ENCODE measurements at places on chromosomes 5 and 9.

DNA sequence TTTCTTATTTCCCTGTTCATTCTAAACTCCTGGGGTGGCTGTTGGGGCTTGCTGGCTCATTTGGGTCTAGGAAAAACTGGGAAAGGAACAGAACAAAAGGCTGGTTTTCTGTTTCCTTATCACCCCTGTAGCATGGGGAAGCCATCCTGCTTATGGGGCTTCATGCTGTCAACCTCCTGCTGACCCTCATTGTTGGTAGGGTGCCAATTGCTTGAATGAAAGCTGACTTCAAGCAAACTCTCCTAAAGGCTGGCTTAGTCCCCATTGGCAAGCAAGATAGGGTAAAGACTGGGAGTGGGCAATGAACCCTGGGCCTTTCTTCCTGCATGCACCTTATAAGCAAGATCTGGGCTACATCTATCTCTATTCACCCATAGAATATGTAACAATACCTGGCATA is 511.6 kb downstream of the DMAC1 start:
- DNase-seq = no peak

GRCh38 chr5:6547498-6547897 is 85.3 kb downstream of the NSUN2 start:
- DNase-seq = no peak

GRCh38 chr5:159082474-159082873 is 17.2 kb downstream of the EBF1 start:
- DNase-seq = no peak

GRCh38 chr5:138141734-138142133 is 2.5 kb upstream of the NME5 start:
- no peak for DNase-seq

- no peak for DNase-seq
These were observed 8.8 kb downstream of the LHFPL2 start for GRCh38 chr5:78639791-78640190.

- DNase-seq = no peak
These were observed 307.7 kb upstream of the TLE4 start for GRCh38 chr9:79264041-79264440.

DNA sequence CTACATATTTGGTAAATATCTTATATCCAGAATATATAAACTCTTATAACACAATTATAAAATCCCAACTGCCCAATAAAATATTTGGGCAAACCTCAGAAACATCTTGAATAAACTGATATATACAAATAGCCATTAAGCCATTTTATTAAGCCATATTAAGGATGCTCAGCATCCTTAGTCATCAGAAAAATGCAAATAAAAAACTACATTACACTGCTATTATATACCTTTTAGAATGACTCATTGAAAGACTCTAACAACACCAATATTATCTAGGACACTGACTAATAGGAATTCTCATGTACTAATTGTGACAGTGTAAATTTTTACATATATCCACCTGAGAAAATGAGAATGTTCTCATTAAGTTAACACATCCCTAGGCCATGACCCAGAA is 77.8 kb downstream of the CDH10 start:
- no peak for DNase-seq

DNA sequence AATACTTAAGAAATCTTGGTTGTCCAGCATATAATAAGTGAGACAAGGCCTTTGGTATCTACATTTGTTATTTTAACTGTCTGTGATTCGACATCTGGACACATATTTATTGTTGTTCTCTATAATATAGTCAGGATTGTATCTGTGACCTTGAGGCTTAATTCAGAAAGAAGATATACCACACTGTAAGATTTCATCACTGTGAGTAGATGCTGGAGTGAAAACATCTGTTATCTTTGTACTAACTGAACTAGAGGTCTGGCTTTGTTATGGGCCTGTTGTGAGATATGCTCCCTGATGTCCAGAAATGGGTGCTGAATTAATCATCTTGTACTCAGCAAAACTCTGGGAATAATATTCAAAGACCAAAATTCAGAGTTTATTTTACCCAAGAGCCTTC is 148.5 kb downstream of the ISOC1 start:
- no peak for DNase-seq

- DNase-seq = no peak
These were observed 201.8 kb downstream of the GLIS3 start for GRCh38 chr9:4098031-4098430.

- no peak for DNase-seq
These were observed 45.7 kb downstream of the SEMA5A start for GRCh38 chr5:9500193-9500592.

GRCh38 chr5:6847870-6848269 is 134.6 kb downstream of the TENT4A start:
- DNase-seq = no peak

DNA sequence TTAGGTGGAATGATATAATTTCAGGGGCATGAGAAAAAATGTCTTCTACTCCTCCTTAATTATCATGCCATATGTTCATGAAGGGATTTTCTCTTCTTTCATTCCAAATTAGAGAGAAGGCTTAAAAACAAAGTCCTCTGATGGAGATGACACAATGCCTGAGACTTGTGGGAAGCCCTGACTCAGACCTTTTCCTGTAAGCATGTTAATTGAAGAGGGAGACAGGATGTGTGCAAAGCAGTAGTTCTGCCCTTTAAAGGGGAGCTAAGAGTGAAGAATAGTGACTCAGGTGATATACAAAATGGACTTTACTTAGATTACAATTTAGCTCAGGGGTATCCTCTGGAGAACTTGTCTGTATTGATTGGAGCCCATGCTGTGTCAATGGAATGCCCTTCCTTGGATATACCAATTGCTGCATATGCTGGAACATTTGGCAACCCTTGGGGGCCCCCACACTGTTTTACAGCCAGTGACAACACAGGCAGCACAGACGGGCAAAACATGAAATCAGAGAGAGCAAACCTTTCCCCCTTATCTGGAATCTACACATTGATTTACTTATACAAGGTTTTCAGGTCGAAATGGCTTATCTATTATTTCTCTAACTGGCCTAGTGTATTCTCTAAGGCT is 81.3 kb downstream of the IZUMO3 start:
- no peak for DNase-seq

DNA sequence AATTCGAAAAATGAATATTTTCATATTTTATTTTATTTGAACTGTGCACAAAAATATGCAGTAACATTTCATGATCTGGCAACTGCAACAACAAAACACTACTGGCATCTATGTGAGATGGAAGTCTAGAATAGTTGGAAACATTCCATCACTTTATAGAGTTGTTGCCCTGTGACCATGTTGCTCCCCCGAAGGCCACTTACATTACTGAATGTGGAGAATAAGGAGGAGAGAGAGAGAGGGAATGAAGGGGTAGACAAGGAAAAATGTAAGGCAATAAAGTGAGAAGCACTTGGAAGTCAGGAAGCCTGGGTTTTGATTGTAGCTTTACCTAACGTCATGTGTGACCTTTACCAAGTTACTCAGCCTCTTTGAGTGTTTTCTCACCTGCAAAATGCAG is 437.2 kb upstream of the EDIL3 start:
- DNase-seq = no peak

- DNase-seq = no peak
These were observed 2.3 kb upstream of the HK3 start for GRCh38 chr5:176901260-176902101.

DNA sequence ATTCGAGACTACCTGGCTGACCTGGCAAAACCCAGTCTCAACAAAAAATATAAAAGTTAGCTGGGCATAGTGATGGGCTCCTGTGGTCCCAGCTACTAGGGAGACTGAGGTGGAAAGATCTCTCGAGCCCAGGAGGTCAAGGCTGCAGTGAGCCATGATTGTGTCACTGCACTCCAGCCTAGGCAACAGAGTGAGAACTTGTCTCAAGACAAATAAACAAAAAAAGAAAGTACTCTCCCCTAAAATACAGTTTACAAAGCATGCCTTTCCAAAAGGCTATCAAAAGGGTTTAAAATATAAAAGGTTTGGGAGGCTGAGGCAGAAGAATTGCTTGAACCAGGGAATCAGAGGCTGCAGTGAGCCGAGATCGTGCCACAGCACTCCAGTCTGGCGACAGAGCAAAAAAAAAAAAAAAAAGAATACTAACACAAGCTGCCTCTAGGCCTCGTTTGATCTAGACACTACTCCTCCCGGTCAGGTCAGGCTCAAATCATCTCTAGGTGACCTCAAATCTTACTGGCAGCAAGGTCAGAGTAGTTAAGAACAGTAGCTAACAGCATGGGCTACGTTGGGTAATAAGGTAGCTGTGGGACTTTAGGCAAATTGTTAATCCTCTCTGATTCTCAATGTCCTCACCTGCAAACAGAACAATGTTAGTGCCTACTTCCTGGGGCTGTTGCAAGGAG is 9.3 kb downstream of the NAIF1 start:
- no peak for DNase-seq

GRCh38 chr5:172973931-172974330 is 9.6 kb upstream of the ATP6V0E1 start:
- no peak for DNase-seq

DNA sequence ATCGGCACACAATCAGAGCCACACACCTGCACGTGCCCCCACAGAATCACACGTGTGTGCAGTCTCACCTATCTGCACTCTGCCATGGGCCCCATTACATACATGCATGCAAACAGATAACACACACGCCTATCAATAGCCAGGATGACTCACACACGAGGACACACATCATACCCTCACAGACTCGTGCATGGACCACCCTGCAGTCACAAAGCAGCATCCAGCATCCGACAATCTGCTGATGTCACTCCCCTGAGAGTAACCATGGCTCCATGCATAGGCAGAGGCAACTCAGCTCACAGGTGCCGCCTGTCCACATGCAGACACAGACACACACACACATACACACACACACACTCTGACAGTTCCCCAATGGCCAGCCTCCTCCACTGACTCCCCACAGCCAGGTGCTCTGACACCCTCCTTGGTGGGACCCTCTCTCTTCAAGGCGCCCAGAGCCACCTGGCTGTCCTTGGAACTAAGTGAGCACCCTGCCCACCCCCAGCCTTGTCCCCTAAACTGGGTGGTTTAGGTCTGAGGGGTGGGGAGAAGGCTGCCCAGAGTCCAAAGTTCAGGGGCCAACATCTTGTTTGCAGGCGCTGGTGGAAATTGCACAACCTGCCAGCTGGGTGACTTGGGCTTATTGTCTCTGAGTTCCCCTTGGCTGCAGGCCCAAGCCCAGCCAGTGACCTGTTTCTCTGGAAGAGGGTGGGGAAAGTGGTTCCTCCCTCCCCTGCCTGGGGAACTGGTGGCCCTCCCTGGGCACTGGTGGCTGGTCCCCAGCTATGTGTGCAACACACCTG is 34.6 kb upstream of the NEK6 start:
- DNase-seq = no peak

Measured in C1 segment of cervical spinal cord (tissue), 14 donors.